ENCODE measurements at places on chromosomes 7 and 10.

- DNase-seq = no peak
Measured at GRCh38 chr10:104059364-104059763, 26.3 kb downstream of the COL17A1 start.

DNA sequence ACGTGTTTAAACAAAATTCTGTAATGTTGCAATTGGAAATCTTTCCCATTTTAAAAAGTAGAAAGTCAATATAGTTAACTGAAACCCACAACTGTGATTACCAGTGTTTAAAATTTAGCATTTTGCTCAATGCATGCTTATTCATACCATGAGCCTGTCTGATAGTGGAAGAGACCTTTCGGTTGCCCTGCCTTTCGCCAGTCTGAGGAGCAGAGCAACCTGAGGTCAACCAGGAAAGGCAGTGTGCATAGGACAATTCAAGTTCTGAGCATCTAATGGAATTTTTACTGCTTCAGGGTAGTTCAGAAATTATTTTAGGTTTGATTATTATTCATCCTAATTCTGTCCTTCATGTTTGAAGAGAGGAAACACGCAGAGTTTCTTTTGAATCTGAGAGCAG lies 100.8 kb downstream of the CUBN start:
- no peak for DNase-seq

- DNase-seq = no peak
Measured at GRCh38 chr7:73912223-73912622, 51.3 kb downstream of the TMEM270 start.

- no peak for DNase-seq
Measured at GRCh38 chr10:60375293-60376004, 14.2 kb downstream of the ANK3 start.

DNA sequence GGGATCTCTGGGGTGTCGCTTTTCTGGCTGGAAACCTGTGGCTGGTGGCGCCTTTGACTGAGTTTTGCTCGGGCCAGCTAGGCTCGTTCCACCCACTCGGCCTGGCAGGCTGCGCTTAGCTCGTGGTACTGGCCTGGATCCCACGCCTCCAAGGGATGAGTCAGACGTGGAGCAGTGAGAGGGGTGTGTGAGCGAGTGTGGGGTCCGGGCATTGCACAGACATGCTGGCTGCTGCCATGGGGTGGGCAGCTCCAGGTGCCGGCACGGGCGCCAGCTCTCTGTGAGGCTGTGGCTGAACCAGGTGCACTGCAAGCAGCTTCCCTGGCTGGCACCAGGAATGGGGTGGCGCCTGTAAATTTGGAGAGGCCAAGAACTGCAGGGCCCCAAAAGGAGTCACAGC lies 63.1 kb upstream of the CACNA2D1 start:
- DNase-seq = no peak

- DNase-seq = no peak
Measured at GRCh38 chr10:48251152-48251524, 23.4 kb downstream of the FRMPD2 start.

GRCh38 chr10:132396494-132397035 lies 435 bp upstream of the PWWP2B start:
- DNase-seq = peak; percentile 54

- DNase-seq = no peak
Measured at GRCh38 chr7:115654384-115655214, 376.0 kb downstream of the TFEC start.

- no peak for DNase-seq
Measured at GRCh38 chr10:47400251-47400650, 16.2 kb upstream of the ZNF488 start.

- no peak for DNase-seq
Measured at GRCh38 chr10:27433976-27434375, 70.1 kb upstream of the RAB18 start.

DNA sequence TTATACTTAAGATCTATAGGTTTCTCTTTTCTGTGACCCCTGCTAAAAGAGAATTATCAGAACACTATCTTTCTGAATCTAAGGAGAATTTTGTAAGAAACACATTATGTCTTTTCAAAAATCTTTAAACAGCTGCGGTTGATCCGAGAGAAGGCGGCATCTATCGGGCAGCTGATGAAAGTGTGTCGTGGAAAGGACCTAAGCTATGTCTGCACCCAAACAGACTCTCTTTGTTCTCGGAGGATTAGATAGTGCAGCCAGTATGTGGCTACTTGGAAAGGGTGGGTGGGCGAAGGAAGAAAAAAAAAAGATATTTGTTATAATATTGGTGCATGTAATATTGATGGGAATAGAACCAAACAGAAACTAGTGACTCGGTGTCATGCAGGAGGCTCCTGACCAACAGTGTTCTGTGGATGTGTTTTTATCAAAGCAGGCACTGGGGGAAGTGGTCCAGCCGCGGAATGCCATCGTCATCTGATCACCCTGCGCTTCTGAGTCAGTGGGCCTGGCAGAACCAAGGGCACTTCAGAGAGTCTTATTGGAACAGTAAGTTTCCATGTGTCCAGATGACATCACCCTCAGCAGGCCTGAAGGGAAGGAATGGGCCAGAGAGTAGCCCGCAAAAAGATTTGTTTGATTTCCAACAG lies 509.7 kb upstream of the AKR1E2 start:
- DNase-seq = no peak

- no peak for DNase-seq
Measured at GRCh38 chr7:8435095-8435494, 1.7 kb downstream of the NXPH1 start.

DNA sequence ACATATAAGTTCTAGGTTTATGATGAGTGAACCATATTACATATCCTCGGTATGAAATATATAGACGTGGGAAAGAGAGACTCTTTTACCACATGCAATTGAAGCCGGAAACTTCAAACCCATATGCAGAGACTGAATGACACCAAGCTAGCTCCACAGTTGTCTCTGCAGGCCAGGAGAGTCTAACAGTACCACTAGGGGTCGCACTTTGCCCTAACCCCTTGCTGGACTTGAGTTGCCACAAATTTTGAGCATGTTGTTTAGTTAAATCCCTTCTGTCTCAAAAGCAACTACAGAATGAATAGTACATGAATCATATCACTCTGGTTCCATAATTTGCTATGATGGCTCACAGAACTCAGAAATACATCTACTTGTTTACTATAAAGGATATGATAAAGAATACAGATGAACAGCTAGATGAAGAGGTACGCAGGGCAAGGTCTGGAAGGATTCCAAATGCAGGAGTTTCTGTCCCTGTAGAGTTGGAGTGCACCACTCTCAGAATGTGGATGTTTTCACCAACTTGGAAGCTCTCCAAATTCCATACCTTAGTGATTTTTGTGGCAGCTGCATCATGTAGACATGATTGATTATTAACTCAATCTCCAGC lies 112.4 kb upstream of the YAE1 start:
- DNase-seq = peak; percentile 22

DNA sequence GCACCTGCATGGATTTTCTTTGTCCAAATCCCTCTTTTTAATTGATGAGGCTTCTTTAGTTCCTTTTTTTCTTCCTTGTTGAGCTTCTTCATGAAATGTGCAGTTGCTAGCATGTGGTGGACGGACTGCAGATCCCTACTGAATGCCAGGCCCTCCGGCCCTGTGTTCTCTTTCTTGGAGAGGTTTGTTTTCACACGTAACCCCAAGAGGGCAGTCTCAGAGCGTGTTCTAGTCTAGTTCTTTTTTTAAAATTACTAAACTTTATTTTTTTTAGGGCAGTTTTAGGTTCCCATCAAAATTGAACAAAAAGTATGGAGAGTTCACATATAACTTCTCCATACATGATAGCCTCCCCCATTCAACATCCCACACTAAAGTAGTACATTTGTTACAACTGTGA lies 190.0 kb downstream of the CFTR start:
- no peak for DNase-seq

DNA sequence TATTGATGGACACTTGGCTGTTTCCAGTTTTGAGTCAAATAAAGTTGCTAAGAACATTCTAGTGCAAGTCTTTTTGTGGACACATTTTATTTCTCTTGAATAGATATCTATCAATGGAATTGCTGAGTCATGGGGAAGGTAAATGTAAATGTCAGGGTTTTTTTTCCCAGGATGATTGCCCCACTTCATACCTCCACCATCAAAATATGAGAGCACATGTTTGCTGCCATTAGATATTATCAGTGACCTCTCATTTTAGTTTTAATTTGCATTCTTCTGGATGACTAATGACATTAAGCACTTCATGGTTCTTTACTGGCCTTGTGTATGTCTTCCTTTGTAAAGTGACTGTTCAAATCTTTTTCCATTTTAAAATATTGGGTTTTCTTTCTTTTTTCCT lies 45.7 kb downstream of the PAPSS2 start:
- no peak for DNase-seq

- DNase-seq = no peak
Measured at GRCh38 chr7:130985361-130985760, 251.4 kb upstream of the KLF14 start.
